EH (cell line): ENCODE measurements at places on chromosomes 6 and 20.

DNA sequence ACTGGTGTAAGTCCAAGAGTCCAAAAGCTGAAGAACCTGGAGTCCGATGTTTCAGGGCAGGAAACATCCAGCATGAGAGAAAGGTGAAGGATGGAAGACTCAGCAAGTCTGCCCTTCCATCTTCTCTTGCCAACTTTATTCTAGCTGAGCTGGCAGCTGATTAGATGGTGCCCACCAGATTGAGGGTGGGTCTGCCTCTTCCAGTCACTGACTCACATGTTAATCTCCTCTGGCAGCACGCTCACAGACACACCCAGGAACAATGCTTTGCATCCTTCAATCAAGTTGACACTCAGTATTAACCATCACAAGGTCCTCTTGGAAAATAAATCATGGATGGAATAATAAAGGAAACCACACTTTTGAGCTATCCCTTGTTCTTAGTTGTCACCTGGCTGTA, 121.2 kb downstream of the MAP3K7 start:
- no peak for DNase-seq

- DNase-seq, result no peak
These were observed 50.7 kb downstream of the FAM8A1 start for GRCh38 chr6:17650656-17651309.

GRCh38 chr6:97085772-97086171, 161.2 kb downstream of the KLHL32 start:
- DNase-seq, result peak; percentile 62

GRCh38 chr6:71387179-71387578, 98.6 kb downstream of the OGFRL1 start:
- DNase-seq, result peak; percentile 51

GRCh38 chr6:135269481-135269891, 88.4 kb downstream of the MYB start:
- no peak for DNase-seq

DNA sequence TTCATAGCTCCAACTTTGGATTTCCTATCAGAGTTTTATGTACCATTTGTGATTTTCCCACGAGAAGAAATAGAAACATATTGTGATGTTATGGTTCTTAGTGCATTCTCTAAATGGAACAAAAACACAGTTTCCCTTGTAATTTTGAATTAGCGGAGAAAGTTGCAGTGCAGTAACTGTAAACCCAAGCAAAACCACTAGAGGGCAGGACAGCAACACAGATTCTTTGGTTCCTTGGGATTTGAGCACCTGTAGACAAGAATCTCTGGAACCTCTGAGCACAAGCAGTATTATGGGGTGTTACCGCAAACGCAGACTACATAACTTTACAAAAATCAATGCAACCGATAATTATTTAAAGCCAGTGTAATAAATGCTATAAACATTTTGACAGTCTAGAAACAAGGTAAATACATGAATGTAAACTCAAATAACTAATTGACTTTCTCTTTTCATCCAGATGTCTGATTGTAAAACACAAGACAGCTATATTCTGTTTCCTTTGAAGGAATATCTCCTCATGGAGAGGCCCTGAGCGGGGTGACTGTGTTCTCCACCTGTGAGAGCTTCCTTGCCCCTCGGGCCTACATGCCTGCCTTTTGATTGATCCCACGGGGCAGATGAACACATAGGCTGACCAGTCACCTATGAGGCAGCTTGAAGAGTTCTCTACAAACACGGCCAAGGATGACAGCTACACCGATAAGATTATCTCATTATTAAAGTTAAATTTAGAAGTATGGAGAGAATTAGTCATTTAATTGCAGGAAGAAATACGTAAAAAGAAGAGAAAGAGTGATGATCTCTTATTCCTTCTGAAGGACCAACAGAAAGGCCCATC, 67.5 kb upstream of the COL21A1 start:
- DNase-seq, result peak; percentile 43

GRCh38 chr20:2379511-2380229, 1.0 kb upstream of the TGM6 start:
- no peak for DNase-seq

- DNase-seq, result no peak
These were observed 11.5 kb upstream of the CST3 start for GRCh38 chr20:23649242-23649641.

DNA sequence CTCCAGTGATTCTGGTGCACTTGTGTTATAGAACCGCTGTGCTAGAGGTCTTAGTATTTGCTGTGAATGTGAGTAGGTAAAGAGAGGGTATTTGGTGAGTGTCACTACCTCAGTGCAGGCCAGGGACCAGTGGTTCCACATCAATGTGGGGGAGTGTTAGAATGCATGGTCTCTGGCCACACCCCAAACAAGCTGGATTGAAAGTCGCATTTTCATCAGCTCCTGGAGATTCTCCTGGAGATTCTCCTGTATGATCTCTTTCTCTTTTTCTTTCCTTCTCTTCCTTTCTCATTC, 26.8 kb upstream of the BCAS1 start:
- no peak for DNase-seq

- no peak for DNase-seq
These were observed 359.8 kb downstream of the ZFAND3 start for GRCh38 chr6:38179300-38179699.

DNA sequence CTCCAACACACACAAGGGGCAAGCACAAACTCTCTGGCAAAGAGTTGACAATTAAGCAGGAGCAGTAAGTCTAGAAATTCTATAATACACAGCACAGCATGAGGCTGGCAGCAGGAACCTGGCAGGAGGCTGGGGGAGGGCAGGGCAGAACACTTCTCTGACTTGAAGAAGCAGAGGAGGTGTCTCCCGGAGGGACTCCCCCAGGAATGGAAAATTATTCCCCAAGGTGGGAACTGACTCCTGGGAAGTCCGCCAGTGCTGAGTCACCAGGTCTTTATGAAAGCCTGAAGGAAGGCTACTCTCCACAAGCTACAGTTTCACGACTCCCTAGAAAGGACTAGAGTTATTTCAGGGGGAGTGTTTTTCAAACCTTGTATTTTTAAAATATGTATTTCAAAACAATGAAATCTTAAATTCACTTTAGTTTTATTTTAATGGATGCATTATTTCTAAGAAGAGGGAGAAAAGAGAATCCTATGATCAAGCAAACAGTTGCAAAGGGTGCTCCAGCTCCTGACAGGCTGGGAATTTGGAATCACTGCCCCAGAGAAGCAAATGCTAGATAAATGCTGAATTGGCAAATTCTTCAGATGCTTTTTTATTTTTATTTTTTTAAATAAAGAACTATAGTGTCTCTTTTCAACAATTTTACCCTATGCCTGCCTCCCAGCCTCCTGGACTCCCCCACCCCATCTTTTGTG, 192.8 kb downstream of the LY86 start:
- DNase-seq, result peak; percentile 44

- peak; percentile 95 for DNase-seq
These were observed 66.3 kb downstream of the NCOA3 start for GRCh38 chr20:47568019-47568418.

- DNase-seq, result peak; percentile 66
These were observed 38.0 kb downstream of the TNFAIP3 start for GRCh38 chr6:137904822-137905617.
